ENCODE measurements at places on chromosomes 13 and 19. TPM values are rescaled to one million over a fixed set of nuclear protein-coding genes. Genes with fewer than 3 reads are reported as not detected.

SYCN gene
- total RNA-seq: not detected

ZNF600 gene
- total RNA-seq: 27.9 TPM

ZNF177 gene
- total RNA-seq: 0.38 TPM

- DNase-seq: no peak
Measured at GRCh38 chr13:76849493-76849892, 36.7 kb downstream of the KCTD12 start.

ZNF737 gene
- 5.4 TPM for total RNA-seq

IZUMO2 gene
- total RNA-seq: not detected

DNA sequence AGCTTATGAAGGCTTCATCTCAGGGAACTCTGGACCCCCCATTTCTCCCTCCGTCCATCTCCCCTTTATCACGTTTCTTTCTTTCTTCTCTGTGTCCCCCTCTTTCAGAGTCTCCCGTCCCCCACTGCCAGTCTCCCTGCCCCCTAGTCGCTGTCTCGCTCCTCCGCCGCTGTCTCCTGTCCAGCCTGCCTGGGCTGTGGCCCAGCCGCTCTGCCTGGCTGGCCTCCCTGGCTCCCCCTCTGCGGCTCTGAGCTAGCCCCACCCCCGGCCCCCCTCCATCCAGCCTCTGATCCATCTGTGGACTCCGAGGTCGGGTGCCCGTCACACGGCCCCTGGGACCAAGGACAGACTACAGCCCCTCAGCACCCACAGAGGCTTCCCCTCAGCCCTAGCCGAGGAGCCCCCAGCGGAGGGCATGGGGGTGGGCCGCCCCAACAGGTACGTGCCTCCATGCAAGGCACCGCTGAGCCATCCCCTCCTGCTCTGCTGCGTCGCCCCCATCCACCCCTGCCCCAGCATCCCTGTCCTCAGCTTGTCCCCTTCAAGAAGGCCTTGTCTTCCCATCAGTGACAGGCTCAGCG lies 1.1 kb upstream of the KCNJ14 start:
- DNase-seq: no peak

DNA sequence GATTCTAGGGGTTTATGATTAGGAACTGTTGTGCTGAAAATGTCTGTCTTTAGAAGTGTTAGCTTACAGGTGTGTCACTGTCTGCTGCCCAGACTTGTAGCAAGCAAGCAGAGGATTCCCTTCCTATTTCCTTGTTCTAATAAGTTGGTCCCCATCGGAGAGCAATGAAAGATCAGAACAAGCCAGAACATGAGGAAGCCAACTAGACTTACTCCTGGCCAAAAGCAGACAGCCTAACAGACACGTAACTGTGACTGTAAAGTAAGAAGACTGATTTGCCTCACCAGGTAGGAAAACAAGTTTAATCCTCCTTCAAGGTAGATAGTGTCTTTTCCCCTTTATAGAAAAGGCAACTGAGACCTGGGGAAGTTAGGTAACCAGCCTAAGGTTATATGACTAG lies 12.5 kb downstream of the POLR1D start:
- no peak for DNase-seq

DNA sequence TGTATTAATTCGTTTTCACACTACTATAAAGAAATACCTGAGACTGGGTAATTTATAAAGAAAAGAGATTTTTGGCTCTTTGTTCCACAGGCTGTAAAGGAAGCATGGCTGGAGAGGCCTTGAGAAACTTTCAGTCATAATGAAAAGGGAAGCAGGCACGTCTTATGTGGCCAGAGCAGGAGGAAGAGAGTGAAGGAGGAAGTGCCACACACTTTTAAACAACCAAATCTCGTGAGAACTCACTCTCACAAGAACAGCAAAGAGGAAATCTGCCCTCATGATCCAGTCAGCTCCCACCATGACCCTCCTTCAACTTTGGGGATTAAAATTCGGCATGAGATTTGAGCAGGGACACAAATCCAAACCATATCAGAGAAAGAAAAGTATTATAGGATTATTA lies 1255.9 kb upstream of the MIR17HG start:
- DNase-seq: no peak

DNA sequence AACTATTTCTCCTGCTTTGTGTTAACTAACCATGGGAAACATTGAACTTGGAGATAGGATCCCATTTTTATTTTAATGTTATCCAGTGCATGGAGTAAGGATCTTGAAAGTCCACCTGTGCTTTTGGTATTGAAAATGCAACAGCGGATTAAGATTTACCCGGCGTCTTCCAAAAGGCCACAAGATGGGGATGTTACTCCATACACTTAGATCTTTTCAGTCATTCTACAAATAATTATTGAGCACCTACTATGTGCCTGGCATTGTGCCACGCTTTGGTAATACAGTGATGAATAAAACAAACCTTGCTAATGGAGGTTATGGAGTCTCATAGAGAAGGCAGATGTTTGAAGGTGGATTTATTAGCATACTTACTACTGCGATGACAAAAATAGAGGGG lies 56.9 kb downstream of the RFC3 start:
- DNase-seq: no peak

CFD gene
- 8.0 TPM for total RNA-seq

- DNase-seq: no peak
Measured at GRCh38 chr13:29993716-29994488, 143.5 kb upstream of the UBL3 start.

DNA sequence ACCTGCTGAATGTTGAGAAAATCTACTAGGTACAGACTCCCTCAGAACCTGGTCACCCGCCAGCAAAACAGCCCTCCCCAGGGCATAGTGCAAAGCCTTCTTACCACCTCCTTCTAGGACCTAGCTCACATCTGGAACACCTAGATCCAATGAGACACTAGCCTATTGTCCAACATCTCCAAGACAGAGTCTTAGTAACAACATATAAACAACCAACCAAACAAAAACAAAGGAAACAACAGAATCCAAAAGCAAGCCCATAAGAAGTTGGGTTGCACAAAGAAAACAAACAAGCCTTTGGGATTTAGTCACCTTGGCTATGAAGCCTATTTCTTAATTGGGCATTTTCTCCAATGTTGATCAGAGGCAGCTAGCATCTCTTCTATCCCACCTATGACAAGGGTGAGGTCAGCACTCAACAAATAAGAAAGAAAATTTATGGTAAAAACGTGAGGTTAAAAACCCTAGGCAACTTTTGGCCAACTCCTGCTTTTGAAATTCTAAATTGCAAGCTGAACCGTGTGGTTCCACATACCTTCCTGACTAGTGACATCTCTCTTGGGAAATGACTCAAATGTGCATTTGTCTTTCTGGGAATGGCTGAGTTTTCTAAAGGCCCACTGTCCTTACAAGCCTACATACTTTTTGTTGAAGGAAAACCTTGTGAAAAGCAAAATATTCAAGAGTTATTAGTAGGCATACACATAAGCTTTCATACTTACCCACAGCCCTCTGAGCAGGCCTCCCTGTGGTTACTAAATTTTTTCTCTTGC lies 66.7 kb downstream of the FAM216B start:
- no peak for DNase-seq

- no peak for DNase-seq
Measured at GRCh38 chr13:114101358-114102130, 30.9 kb downstream of the RASA3 start.

DNA sequence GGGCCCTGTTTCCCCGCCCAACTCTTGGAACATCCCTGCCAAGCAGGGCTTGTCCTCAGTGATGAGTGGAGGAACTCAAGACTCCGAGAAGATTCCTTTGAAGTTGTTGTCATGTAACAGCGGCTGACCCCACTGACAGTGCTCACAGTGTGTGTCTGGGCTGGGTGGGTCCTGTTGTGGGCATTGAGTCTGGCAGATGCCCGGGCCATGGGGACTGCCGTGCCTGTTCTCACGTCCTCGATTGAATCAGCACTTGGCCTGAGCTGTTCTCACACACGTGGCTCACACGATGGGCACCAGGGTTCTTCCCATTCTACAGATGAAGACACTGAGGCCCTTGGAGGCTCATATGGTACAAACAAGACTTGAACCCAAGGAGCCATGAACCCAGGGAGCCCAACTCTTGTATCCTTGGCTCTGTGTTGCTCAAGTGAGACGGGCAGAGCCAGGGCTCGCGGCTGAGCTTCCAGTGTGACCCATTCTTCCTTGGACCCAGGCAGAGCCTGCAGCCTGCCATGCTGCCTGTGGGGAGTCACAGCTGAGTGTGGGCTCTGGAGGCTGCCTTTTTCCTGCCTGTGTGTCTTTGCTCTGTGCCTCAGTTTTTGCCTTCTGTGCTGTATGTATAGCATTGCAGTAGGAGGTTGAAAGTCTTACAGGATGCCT lies 8.6 kb upstream of the EPN1 start:
- no peak for DNase-seq

DNA sequence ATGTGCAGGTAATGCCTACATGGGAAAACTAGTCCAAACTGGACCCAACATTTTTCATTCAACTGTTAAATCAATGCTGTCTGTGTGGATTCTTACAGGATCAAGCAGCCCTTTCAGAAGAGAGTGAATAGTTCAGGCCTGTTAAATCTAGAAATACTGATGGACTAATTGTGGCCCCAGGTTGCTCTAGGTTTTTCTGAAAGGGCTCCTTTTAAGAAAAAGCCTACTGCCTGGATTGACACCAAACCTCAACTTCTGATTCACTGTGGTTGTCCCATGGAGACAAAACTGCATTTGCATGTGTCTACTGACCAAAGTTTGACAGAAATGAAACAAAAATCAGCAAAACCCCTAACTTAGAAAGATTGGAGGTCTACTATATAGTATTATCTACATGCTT lies 437.0 kb downstream of the KLF12 start:
- no peak for DNase-seq

NEK5 gene
- not detected for total RNA-seq

SPRED3 gene
- total RNA-seq: 5.4 TPM

- DNase-seq: no peak
Measured at GRCh38 chr19:16654140-16654539, 5.8 kb downstream of the SMIM7 start.

- DNase-seq: no peak
Measured at GRCh38 chr13:31278869-31279268, 79.1 kb downstream of the B3GLCT start.

CYP2F1 gene
- total RNA-seq: not detected
